ENCODE measurements at places on chromosomes 12 and 14. TPM values are rescaled to one million over a fixed set of nuclear protein-coding genes. Genes with fewer than 3 reads are reported as not detected.
A peak's percentile ranks its signal among the peaks of the same experiment; 100 is the strongest.

DNA sequence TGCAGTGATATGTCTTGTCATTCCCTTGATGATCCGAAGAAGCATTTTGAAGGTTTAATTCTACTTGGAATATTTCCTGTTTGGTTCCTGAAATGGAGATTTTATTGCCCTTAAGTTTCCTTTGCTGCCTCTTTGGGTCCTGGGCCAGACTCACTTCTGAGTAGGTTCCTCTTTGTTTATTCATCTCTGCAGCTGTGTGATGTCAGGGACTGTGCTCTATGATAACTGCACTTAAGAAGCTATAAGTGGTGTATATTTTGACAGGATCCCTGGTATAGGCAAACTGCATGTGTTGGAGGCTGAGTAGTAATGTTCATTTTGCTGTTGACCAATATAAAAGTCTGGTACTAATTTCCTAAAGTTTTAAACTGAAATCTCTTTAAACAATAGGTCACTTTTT, at the start of gene KLRC4:
KLRC4 (minus strand) TSS at position 366 of the 400 bp plus-strand sequence; CDS start at position 184, 182 bp downstream.
- no peak for DNase-seq

GRCh38 chr12:30357766-30358490, 337.7 kb downstream of the IPO8 start:
- no peak for DNase-seq

DNA sequence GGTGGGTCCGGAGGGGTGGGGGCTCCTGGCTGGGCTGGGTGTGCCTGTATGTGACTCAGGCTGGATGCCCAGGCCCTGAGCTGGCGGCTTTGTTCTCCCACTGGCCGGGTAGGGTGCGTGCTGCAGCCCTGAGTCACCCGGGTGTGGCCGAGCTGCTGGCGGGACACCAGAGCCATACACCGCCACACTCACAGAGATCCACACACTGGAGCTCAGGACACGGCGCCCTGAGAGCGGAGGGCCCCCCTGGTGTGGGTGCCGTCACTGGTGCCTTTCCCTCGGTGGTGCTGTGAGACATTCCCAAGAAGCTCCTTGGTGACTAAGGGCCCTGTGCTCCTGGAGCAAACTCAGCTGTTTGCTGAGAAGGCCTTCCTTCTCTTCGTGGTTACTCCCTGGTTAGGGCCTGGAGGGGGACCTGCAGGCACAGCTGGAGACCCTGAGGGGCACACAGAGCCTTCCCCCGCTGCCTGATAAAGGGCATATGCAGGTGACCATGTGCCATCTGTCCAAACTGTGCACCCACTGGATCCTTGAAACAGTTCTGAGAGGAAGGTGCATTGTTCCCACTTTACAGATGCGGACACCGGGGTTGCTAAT, 44.3 kb downstream of the KRT80 start:
- peak; percentile 94 for DNase-seq

- DNase-seq = no peak
Measured at GRCh38 chr12:47876440-47876960, 28.3 kb downstream of the VDR start.

DNA sequence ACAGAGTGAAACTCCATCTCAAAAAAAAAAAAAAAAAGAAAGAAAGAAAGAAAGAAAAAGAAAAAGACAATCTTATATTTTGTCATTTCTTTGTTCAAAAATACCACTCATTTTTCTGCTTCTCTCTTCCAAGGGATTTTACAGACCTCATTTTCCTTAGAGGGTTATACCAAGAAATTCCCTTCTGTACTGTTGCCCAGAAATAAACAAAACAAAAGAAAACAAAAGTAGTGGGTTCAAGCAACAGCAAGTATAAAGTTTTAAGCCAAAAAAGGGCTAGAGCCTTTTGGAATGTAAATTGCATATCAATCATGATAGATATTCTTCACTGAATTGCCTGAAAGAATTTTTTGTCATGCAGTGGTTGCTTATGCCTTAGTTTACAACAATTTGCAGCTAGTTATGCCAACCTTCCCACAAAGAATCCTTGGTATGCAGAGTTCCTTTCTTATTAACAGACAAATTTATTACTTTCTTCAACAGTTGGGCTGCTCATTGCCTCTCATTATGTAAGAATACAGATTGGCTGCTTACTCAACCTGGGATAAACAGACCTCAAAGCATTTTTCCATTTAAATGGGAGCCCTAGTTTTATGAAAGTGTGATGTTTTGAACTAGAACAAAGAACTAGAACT, 129.1 kb upstream of the PPFIA2 start:
- no peak for DNase-seq

DNA sequence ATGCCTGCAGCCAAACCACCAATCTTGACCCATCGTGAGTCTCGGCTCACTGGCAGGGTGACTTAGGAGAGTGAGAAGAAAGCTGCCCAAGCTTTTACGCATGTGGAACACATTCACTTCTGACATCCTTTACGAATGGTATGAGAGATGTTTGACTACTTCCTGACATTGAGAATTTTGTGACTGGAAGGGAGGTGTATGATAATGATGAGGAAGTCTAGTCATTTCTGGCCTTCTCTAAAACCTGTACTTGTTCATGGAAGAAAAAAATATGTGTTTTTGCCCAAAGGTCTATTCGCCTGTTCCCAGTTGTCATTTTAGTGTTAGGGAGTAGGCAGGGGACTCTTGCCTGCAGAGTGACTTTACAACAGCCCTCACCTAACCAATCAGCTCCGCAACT, 227.2 kb upstream of the ATP2B1 start:
- DNase-seq = no peak

GRCh38 chr14:35386673-35387125, 17.9 kb downstream of the NFKBIA start:
- no peak for DNase-seq

GRCh38 chr14:21748869-21749303, 75.3 kb upstream of the OR4E1 start:
- no peak for DNase-seq

- no peak for DNase-seq
Measured at GRCh38 chr12:44881197-44881596, 5.1 kb upstream of the NELL2 start.

DNA sequence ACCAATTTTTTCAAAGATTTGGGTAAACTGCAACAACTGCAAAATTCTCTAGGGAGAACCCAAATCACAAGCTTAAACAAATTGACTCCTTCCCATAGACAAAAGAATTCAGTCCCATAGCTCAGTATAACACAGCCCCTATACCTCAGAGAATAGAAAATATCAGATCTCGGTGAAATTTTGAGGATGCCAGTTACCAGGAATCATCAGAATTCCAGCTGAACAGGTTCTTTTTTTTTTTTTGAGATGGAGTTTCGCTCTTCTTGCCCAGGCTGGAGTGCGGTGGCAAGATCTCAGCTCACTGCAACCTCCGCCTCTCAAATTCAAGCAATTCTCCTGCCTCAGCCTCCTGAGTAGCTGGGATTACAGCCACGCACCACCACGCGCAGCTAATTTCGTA, 36.7 kb downstream of the ZFYVE1 start:
- no peak for DNase-seq

- no peak for DNase-seq
Measured at GRCh38 chr14:23492618-23493272, 23.2 kb downstream of the NGDN start.

GRCh38 chr14:59299731-59300130, 111.3 kb downstream of the DAAM1 start:
- DNase-seq = no peak

Gene FOXA1
- not detected for total RNA-seq

Gene MIP
- total RNA-seq = 0.50 TPM

Gene DLK1
- total RNA-seq = not detected

Gene C12orf54
- total RNA-seq = not detected

Gene TCTN2
- 4.8 TPM for total RNA-seq

Gene TMEM233
- total RNA-seq = 0.84 TPM

Gene EDDM3A
- not detected for total RNA-seq

Gene XPOT
- 31.8 TPM for total RNA-seq

Gene FIGNL2
- 0.39 TPM for total RNA-seq
